Stimulated activated CD8-positive, alpha-beta memory T cell treated with anti-CD3 and anti-CD28 coated beads, Interleukin-12 subunit alpha, Interleukin-12 subunit beta, amount 100 ng/mL, for 4 hours (primary cell): ENCODE measurements at places on chromosomes 4 and X.

DNA sequence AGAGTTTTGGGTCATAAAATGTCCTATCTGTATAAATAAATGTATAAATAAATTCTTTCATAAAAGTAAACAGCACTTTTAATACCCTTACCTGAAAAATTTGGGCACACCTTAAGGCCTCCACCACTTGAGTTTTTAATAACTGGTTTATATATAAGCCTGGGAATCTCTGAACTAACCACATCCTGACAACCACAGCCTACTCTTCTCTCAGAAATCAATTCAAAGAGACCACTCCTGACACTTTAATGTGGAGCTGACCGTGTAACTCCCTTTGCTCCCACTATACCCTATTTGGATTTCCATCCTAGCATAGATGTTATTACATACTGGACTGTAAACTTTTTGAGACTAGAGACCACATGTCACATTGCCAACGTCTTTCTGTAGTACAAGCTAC is 3.5 kb downstream of the FBXL5 start:
- no peak for DNase-seq

DNA sequence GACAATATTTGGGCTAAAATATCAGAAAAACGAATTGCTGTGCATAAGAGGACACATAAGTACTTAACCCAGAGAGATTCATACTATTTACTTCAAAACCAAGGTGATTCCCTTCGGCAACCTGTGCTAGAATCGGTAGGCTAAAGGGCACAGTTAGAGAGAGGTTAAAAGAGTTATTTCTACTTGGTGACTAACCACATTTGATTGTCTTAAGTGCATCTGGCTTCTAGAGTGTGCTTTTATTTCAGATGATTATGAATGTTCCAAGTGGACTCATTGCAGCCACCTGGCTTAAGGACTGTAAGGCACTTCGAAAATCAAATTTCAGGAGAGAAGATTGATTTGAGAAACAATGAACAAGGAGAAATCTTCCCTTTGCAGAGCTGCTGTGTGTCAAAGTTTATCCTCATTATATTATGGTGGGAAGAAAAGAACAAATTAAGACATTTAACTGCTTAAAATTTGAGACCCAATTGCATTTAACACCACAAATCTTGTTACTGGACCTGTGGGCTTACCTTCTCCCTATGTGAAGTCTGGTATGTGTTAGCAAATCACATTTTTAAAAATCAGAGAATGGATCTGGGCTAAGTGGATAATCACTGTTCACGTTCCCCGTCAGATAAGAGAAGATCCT is 34.0 kb downstream of the PHOX2B start:
- no peak for DNase-seq

DNA sequence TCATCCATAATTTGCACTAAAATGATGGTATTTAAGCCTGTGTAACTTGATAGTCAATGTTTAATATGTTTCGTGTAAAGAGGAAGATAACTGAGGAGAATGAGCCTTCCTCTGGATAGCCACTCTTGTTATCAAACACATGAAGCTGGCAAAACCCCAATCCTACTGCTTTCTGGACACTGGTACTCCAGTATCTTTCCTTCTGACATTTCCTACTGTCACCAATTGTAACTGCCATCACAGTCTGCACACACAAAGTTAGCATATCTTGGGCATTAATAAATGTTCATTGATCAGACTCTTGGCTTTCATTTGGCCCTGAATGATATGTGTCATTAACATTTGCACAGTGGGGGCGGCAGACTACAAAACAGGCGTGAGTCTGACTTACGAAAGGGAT is 419.1 kb downstream of the TMA16 start:
- no peak for DNase-seq

DNA sequence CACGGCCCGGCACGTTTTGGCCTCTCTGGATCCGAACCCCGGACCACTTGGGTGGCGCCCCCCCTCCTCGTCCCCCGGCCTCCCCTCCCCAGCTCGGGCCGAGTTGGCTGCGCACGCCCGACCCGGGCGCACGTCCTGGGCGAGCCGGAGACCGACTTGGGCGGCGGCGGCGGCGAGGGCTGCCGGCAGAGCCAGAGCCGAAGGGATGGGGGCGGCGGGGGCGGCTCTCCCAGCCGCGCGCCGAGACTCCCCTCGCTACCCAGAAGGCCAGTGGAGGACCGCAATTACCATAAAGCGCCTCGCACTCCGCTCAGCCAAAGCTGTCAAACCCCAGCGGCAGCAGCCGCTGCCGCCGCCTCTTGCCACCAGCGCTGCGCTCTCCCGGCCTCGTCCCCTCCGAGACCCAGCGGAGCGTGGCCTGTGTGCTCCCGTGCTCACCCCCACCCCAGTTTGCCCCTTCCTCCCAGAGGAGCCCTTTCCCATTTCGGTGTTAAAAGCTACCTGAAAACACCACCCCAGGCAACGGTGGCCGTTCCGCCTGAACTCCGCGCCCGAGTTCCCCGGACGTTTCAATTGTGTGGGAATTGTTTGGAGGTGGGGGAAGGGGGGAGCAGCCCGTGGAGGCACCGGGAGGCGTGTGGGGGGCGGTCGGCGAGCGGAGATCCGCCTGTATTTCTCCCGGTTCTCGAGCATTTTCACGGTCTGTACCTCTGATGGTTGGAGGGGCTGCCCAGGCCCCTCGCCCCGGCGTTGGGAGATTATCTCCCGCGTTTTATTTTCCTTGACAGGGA is 701 bp upstream of the BCOR start:
- no peak for DNase-seq

DNA sequence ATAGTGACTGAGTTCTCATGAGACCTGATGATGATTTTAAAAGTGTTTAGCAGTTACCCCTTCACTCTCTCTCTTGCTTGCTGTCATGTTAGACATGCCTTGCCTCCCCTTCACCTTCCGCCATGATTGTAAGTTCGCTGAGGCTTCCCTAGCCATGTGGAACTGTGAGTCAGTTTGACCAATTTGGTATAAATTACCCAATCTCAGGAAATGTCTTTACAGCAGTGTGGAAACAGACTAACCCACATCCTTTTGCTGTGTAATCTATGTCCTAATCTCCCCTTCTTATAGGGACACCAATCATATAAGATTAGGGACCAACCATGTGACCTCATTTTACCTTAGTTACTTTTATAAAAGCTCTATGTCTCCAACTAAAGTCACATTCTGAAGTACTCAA is 677.8 kb downstream of the ADGRL3 start:
- no peak for DNase-seq
